ENCODE measurements at places on chromosomes 3 and 15. TPM values are rescaled to one million over a fixed set of nuclear protein-coding genes. Genes with fewer than 3 reads are reported as not detected.

The MGLL gene
- total RNA-seq: 28.2 TPM

GRCh38 chr15:59039225-59039624 is 51.8 kb downstream of the RNF111 start:
- no peaks in the 10 kb centered on the region for H3K4me1 ChIP-seq
- no peaks in the 10 kb centered on the region for H3K36me3 ChIP-seq
- no peak for DNase-seq
- H3K4me3 ChIP-seq: no peak overlapping the region
- H3K27ac ChIP-seq: no peak overlapping the region

DNA sequence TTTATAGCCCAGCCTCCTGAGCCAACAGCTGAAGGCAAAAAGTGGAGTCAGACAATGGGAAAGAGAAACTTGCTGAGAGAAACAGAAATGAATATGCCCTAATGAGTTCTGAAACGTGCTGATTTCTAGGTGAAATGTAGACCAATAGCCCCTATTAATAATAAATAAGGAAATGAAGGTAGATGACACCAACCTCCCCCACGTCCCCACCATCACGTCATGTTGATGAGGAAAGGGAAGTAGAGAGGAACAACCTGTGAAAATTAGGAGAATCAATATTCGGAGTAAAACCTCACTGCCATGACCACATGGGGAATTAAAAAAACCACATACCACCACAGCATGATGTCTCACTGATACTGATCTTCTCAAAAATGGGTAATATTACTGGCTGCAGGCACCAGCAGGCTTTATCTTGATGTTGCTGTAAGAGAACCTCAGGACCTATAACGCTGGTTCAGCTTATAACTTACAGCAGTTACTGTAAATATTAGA is 64.0 kb downstream of the KAT2B start:
- H3K27me3 ChIP-seq: no peaks in the 10 kb centered on the region
- no peak overlapping the region for H3K27ac ChIP-seq
- H3K4me3 ChIP-seq: no peak overlapping the region
- no peak for DNase-seq
- H3K36me3 ChIP-seq: no peaks in the 10 kb centered on the region

DNA sequence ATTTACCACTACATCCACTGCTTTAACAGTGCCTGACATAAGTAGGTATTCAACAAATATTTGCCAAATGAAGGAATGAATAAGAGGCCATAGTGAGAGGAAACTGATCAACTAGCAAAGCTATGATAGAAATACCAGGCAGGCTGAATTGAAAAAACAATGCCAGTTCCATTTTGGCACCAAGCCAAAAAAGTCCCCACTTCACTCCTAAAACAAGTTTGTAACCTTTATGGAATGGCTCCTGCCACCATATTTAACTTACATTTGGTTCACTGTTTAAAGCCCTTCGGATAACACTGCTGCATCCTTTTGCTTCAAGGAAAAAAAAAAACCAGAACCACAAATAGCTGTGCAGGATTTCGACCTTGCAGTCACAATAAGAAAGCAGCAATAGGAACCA is 166.1 kb downstream of the FRMD5 start:
- no peaks in the 10 kb centered on the region for H3K36me3 ChIP-seq
- peaks cover 5% of the 10 kb centered on the region for H3K4me1 ChIP-seq
- H3K27me3 ChIP-seq: no peaks in the 10 kb centered on the region
- no peak for DNase-seq
- no peak overlapping the region for H3K4me3 ChIP-seq
- H3K27ac ChIP-seq: no peak overlapping the region

GRCh38 chr15:73389539-73389938 is 20.8 kb upstream of the HCN4 start:
- no peak overlapping the region for H3K27ac ChIP-seq
- peaks cover 16% of the 10 kb centered on the region for H3K4me1 ChIP-seq
- no peak for DNase-seq
- H3K36me3 ChIP-seq: no peaks in the 10 kb centered on the region
